ENCODE measurements at places on chromosomes 6 and 20.

DNA sequence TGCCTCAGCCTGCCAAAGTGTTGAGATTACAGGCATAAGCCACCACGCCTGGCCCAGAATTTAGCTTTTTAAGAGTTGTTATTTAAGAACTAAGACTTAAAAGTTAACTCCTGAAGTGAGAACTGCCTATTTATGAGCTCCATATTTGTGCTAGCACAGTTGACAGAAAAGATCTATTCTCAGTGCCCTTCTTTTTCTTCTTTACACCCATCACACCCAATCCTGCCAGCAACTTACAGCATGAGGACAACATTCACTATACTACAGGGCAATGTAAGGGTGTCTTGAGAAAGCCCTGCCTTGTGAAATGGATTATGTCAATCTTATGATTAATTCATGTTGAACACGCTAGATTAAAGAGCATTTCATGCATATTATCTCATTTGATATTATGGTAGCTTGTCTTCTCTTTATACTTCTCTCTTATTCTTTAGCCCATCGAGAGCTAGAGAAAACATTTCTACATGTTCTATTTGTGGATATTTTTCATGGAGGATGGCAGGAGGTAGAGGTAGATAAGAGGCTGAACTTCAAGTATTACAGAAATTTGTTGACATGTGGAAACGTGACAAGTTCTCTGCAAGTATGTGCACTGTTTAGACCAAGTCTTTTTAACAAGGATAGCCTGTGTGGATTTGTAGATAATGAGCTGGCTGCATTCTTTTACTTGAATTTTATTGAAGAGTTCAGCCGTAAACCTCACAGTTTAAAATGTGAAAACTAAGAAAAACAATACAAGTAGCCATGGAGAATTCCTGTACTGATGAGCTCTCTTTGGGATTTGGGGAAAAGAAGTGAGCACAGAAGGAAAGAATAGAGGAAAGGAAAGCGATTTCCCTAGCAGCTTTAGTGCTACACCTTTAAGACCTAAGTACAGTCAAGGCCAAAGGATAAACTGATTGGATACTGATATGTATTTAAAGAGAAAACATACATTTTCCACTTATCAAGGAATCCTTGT is 212.2 kb downstream of the ARHGAP18 start:
- no peak for DNase-seq

DNA sequence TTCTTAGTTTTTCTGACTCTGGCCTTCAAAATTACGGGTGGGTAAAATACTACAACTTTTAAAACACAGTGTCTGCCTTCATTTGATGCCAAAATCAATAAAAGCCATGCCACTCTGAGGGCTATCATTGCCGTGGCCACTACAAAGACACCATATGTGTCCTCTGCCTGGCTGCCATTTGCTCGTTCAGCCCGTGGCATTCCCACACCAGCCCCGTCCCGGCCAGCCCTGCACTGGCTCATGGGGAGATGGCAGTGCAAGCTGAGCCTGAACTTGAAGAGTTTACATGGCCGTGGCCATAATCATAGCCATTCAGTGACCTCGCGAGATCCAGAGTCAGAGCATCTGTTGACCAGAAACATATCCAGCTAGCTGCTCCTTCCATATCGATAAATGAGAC is 79.2 kb downstream of the SMOC2 start:
- no peak for DNase-seq

GRCh38 chr6:155349129-155349528 is 34.8 kb upstream of the TFB1M start:
- no peak for DNase-seq

DNA sequence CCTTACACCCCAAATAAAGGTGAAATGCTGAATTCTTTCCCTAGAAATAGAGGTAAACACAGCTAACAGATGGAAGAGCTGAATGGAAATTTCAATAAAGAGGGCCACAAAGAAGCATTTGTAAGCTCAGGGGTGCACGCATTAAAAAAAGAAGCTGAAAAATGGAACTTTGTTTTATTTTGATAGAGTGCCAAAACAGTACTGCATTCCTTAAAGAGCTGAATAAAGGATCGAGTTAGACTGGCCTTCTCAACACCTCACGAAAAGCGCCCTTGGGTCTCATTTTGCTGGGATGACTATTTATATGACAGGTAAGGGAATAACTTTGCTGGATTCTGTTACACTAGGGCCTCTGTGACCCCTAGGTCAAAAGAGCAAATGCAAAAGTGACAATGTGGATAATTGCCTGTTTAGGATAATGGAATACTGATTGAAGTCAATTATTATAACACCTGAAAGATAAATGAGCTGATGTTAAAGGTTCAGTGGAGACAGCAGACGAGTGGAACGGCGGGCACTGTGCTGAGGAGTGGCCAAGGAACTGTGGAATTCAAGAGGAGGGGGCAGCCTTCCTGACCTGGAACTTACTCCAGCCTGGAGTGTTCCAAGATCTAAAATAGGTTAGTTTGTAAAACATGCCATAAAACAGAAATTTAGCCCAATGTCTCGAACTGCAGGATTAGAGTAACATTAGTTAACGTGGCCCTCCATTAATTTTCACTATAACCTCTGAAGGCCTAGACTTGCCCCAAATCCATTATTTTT is 168.4 kb downstream of the FOXC1 start:
- no peak for DNase-seq

Data from left renal pelvis (tissue), 4 donors.